ENCODE measurements at places on chromosomes 5 and 9.

DNA sequence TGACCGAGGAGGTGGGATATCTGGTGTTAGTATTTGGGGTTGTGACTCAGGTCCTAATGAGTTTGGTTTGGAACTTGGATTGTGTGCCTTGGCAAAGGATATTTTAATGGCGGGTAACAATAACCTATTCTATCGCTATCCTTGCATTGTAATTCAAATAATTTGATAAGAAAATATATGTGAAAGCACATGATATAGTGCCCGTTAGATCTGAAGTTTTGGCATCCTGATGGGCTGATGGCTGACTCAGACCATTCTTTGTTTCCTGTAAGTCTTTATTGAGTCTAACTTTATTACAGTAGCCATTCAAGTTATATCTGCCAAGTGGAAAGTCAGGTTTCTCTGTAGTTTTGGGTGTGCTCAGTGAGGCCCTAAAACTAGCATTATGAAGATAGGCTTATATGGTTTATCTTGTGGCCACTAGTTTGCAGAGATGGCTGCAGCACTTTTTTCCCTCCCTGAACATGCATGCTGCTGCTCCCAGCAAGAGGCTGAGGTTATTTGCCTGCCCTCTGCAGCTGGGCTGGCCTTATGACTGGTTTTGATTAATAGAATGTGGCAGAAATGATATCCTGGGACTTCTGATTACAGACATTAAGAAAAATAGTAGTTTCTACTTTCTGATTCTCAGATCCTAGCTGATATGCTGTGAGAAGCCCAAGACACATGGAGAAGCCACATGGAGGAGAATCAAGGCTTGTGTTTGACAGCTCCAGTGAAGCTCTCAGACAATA is 46.6 kb downstream of the CFAP95 start:
- DNase-seq, result no peak

DNA sequence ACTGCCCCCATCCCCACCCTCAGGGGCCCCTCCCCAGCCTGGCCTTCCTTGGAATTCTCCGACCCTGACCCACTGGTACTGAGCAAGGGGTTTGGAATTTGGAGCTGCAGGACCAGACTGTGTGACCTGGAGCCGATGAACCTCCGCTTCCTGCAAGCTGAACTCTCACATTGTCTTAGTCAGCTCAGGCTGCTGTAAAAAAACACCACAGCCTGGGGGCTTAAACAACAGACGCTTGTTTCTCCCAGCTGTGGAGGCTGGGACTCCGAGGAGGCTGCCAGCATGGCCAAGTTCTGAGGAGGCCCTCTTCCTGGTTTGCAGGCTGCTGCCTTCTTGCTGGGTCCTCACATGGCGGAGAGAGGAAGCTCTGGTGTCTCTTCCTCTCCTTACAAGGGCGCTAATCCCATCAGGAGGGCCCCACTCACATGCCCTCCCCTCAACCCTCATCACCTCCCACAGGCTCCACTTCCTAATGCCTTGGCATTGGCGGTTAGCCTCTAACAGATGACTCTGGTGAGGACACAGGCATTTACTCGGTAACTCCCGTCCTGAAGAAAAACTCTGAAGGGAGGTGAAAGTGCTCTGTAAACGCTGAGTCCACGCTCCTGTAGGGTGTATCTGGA is 42.4 kb downstream of the C5orf15 start:
- no peak for DNase-seq

DNA sequence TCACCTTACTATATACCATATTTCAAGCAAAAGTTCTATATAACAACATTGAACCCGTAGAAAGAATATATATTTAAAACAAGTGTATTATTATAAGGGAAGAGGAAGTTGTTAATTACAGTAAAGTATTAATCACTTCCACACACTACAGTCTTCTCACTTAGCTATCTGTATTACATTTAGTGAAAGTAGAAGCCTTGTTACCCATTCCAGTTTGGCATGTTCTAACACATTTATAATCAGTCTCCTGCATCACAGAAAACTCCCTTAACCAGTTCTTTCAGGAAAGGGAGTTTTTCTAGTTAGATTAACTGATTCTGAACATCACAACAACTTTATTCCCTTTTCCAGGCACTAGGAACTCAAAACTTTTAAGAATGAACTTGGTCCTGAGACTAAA is 6.9 kb downstream of the RAB14 start:
- DNase-seq, result no peak

GRCh38 chr5:109922381-109922995 is 232.8 kb downstream of the MAN2A1 start:
- no peak for DNase-seq

DNA sequence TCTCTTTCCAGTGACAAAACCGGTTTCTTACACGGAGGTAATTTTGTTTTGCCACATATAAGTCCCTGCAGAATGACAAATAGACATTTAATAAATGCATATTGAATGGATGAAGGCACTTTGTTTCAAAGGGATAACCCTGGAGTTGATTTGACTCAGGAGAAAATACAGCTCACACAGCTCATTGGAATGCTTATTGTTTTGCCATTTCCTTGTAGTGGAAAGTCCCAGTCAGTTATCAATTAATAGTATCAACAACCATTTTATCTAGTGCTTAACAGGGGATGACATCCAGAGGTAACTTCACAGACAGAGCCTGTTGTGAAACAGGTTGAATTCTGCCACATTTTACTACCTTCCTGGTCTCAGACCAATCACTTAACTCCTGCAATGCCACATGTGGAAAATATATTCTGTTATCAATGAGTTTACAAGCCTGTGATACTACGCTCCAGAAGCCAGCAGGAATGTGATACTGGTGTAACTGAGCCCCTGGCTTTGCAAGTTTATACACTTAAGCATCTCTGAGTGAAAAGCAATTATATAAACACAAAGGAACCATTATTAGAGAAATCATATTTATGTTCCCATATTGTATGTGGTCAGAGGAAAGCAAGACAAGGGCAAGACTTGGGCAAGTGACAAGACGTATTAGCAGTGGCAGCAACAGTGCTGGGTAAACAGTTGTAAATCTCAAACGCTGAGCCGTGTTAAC is 123.1 kb upstream of the ANKRD55 start:
- no peak for DNase-seq

GRCh38 chr9:97721396-97721795 is 24.3 kb upstream of the XPA start:
- no peak for DNase-seq

GRCh38 chr9:9399982-9400381 is 1212.8 kb downstream of the PTPRD start:
- DNase-seq, result no peak

DNA sequence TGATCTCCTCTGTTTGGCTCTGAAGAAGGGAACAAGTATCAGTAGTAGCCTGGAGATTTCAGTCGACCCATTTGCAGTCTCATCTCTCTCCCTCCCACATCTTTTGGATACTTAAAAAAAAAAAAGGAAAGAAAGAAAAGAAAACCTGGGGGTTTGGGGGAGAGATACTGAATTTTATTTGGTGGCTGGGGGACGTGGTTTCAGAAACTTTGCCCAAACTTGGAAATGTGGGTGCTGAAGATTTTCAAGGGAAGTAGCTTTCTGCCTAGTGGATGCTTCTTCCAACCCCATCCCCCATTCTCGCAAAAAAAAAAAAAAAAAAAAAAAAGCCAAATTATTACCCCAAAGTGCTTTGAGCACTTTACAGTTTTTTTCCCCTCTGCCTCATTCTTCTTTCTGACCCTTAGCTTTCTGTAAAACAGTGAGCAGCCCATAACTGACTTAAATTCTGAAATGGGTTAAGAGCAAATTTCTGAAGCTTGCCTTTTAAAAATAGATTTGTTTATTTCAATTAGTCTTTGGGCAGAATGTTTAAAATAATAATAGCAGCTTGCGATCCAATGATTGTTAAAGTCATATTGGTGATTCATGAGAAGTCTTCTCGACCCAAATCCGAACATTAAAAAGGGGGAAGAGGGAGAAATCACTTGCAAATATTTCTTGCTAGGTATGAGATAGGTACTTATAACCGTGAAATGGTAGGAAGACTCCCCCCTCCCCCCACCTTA is 894 bp downstream of the FST start:
- DNase-seq, result peak; percentile 3

All from AML-193 (cell line).